ENCODE measurements at places on chromosomes 7 and 10.
A peak's percentile ranks its signal among the peaks of the same experiment; 100 is the strongest.

DNA sequence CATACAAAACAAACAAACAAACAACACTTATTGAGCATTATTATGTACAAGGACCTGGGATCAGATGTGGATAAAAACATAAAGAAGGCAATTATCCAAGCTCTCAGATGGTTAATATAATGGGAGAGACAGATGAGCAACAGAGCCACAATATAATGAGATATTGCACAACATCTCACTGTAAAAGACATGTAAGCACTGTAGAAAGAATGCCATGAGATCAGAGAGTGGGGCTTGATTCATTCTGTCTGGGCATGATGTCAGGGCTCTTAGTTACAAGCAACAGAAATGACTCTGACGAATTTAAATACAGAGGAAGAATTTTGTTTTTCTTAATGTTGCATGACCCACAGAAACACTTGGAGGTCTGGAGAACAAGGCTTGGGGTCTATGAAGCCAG lies 164.7 kb upstream of the PLXDC2 start:
- DNase-seq: no peak

DNA sequence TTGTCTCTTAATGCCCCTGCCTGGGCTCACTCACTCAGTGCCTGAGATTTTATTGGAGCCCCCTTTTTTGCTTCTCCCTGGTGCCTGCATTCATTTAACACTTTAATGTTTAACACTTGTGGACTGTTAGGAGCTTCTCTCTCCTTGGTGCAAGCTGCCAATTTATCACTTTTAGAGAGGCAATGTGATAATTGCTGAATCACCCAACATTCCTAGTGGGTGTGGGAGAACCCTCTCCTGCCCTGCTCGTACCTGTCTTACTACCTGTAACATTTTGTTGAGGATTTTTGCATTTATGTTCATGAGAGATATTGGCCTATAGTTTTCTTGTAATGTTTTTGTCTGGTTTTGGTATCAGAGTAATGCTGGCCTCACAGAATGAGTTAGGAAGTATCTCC lies 13.2 kb downstream of the STAM start:
- DNase-seq: no peak

DNA sequence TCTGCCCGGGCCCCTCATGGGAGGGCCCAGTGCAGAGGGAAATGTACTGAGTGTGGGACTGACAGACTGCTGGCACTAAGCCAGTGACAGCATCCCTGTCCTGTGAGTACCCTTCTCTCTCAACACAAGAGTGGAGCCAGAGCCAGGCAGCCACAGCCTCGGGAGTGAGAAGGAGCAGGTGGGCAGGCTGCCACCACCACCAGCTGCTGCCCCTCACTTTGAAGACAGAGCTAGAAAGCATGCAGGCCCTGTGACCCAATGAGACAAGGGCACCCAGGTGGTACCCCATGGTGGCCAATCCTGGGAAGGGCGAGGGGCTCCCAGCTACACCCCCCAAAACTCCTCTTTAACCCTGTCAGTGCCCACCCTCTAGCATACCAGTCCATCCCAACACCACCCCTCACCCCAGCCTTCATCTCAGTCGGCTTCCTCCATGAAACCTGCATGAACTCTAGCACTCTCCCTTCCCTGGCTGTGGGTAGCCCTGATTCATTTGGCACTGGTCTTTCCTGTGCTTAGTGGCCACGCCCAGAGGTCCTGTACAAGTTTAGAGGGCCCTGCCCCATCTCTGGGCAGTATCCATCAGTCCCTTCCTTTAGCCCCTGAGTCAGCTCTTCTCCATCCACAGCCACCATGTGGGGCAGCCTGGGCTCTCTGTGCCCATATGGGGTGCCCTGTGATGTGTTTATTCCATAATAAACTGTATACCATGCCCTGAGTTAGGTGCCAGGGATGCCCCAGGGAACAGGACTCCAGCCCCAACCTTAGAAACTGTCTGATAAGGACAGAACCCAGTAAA lies 207.0 kb upstream of the ZMIZ1 start:
- peak; percentile 19 for DNase-seq

- no peak for DNase-seq
Observed at GRCh38 chr10:1156921-1157614, 100.9 kb downstream of the WDR37 start.

GRCh38 chr10:48273741-48274140 lies 755 bp downstream of the FRMPD2 start:
- DNase-seq: no peak
